ENCODE measurements at places on chromosomes 12 and 14.

DNA sequence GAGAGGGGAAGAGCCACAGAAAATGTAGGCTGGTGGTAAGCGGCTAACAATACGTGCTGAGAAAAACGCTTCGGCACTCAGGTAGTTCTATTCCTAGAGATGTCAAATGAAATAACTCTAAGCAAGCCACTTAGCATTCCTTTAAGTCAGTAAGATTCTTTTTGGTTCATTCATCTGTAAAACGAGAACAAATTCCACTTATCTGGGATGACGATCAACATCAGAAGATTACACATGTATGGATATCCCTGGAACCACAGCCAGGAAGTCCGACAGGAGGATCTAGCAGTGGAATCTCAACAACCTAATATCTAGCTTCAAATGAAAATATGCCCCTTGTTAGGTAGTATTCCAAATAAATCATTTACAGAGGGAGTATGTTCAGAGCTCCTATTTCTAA lies 74.6 kb upstream of the CDKN3 start:
- DNase-seq = no peak

- no peak for DNase-seq
Observed at GRCh38 chr12:59858508-59859170, 262.8 kb downstream of the SLC16A7 start.

DNA sequence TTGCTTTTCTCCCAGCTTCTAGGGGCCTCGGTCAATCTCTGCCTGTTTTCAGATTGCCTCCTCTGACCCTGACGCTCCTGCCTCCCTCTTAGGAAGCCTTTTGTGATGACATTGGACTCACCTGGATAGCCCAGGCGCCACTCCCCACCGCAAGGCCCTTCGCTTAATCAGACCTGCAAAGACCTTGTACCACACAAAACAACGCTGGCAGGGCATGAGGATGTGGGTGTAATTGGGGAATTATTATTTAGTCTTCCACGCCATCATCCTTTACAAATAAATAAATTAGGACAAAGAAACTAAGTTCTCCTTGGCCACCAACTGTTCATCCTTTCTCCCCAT lies 7.7 kb upstream of the VPS37B start:
- DNase-seq = no peak

- no peak for DNase-seq
Observed at GRCh38 chr14:61565836-61566536, 129.3 kb upstream of the HIF1A start.

- no peak for DNase-seq
Observed at GRCh38 chr14:96434040-96434439, 42.1 kb downstream of the AK7 start.

- no peak for DNase-seq
Observed at GRCh38 chr12:44717612-44718011, 158.5 kb downstream of the NELL2 start.

DNA sequence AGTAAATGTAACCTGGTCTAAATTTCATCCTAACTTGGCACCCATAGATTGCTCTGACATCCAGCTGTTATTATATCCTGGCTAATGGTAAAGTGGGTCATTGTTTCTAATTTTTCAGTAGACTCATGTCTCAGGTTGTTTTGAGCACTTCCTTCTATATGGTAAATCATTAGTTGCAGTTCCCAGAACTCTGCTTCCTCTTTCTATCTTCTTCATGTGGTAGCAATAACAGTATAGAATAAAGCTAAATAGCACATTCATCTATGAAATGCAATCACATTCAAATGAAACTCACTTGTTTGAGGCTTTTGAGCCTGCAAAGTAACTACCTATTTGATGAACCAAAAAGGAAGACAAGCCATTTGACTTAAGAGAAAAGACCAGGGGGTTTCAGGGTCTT lies 65.1 kb upstream of the GZMB start:
- no peak for DNase-seq

DNA sequence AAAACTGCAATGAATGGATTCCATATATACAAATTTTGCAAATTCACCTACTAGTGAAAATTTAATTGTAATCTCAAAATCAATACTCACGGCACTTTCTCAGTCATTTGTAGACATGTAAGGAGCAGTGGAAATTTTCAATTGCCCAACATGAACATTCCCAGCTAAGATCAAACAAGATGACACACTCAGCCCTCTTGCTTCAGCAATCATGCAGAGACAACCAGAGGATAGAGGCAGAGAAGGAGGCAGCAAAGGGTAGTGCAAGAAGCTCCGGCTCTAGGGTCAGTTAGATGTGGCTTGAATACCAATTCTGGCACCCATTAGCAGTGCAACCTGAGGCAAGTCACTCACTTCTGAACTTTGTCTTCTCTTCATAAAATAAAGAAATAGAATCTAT lies 91.5 kb upstream of the SLC35F4 start:
- no peak for DNase-seq
